Daoy (cell line): ENCODE measurements at places on chromosomes 12 and 14. TPM values are rescaled to one million over a fixed set of nuclear protein-coding genes. Genes with fewer than 3 reads are reported as not detected.

Gene OTOGL
- total RNA-seq = 1.0 and 1.4 TPM in 2 replicates

Gene RIPK3
- total RNA-seq = not detected in 2 replicates

Gene TROAP
- total RNA-seq = 45.5 and 48.3 TPM in 2 replicates

Gene KLHL33
- total RNA-seq = not detected in 2 replicates

Gene SIX6
- total RNA-seq = 0.12 TPM in 1 of 2 replicates, not detected in the other

Gene PIWIL1
- total RNA-seq = 0.68 and 1.8 TPM in 2 replicates

Gene FOXN4
- 0.06 and 0.12 TPM in 2 replicates for total RNA-seq

DNA sequence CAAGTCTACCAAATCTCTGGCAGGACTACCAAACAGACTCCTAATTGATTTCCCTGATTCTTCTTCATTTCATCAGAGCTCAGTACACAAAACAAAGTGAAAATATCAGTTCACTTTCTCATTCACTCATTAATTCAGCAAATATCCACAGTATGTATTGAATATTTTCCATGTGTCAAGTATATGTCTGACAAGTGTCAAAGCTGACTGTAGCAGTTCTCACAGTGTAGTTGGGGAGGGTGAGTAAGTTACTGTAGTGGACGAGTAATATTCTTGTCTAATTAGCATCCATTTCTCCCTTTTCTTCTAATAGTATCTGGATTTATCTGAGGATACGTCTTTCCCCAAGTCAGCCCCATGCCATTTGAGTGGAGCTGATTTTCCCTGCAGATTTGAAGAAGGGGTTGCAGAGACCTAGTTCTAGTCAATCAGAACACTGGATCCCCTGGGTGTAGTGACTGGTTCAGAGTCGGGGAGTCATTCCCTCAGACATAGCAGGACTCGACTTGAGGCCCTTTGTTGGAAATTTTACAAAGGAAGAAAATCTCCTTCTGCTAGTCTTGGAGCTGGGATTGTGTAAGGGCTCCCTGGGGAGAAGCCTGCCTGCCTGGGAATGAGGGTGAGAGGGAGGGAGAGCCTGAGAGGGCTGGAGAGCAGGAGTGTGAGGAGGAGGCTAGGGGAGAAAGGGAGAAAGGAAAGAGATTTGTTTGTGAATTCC is 51.4 kb downstream of the GRIP1 start:
- no peak for DNase-seq

DNA sequence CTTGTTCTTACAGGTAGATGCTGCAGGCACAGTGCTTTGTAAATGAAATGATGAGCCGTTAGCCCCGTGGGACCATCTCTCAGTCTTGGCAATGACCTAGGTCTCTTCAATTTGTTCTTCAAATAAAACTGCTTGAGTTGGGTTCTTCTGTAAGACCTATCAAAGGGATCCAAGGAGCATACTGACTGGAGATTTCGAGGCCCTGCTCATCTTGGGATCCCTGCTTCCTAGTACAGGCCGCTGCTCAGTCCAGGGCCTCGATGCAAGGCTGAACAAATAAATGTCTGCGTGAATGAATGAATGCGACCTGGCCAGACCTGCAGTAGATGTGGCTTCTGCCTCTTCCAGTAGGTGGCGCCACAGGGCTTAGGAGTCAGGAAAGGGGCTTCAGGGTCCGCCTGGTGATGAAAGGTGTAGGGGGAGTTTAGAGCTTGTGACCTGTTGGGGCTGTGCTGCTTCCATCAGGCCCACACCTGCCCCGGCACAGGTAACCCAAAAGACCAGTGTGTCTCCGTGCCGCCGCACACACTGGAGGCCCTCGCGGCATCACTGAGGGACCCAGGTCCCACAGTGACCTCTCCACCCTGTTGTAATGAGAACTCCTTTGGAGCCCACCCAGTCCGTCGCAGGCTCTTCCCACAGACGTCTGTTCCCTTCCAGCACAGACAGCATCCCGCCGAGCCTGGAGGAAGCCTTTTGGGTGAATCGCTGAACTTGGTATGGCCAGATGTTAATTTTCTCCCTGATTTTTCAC is 4.4 kb downstream of the CACNA1C start:
- peak; percentile 79 for DNase-seq

DNA sequence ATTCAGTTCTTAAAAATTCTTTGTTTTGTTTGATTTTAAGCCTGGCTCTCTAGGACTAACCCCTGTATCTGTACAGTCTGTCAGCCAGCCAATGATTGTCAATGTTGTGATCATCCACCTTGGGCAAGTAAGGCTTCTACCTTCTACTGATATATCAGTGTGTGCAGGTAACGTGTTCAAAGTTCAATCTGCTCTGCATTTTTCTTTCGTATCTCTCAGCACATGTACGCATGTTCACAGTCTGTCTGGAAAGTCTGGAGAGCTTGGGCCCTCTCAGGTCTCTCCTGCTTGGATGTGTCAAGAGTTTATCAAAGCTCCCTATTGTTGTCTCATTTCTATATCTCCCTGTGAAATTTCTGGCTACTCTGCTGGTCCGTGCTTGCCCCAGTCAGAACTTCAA is 138.6 kb upstream of the VRK1 start:
- DNase-seq = no peak

- DNase-seq = peak; percentile 58
Measured at GRCh38 chr12:50390316-50390741, 6.1 kb downstream of the FAM186A start.

DNA sequence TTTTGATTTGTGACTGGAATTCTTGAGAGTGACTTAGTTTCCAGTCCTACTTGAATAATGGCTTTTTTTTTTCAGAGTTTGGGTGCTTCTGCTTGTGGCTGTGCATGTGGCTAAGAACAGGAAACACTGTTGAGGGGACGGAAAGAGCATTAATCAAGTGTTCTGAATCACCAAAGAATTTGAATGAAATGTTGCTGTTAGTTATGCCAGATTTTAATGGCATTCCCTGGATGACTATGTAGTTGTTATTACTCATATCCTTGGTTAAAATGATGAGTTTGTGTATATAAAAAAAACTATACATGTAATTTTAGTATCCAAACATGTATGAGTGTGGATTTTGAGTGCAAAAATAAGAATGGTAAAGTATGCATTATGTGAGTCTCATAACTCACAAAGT is 347.9 kb downstream of the BCAT1 start:
- peak; percentile 81 for DNase-seq

DNA sequence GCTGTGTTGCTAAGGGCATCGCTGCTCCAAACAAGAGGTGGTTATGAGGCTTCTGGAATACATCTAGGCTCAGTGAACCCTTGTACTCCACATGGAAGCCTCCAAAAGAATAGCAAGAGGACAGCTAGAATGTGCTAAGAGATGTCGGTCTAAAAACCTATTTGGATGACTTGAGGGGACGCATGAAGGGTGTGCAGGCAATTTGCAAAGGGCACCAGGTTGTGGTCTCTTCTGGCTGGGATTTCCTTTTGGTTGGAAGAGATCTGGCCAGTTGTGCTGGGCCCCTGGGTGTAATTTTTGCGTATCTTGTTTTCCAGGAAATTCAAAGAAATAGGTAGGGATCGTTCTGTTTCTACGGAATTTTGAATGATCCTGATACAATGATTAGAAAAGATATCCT is 4.2 kb downstream of the TTC9 start:
- DNase-seq = no peak

- DNase-seq = no peak
Measured at GRCh38 chr12:45655743-45656142, 73.8 kb upstream of the ARID2 start.

DNA sequence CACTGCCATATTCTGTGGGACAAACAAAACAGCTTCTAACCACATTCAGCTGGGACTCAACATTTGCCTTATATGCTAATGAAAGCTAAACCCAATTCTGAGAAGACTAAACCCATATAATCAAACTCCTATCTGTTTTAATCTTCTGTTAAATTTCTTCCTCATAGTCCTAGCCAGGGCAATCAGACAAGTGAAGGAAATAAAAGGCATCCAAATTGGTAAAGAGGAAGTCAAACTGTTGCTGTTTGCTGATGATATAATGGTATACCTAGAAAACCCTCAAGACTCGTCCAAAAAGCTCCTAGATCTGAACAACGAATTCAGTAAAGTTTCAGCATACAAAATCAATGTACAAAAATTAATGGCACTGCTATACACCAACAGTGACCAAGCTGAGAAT is 157.1 kb downstream of the PHLDA1 start:
- no peak for DNase-seq

GRCh38 chr12:93441081-93441616 is 598 bp downstream of the UBE2N start:
- peak; percentile 40 for DNase-seq
